Thoracic aorta (tissue), 2 donors: ENCODE measurements at places on chromosomes 7 and 10. TPM values are rescaled to one million over a fixed set of nuclear protein-coding genes. Genes with fewer than 3 reads are reported as not detected.
A peak's percentile ranks its signal among the peaks of the same experiment; 100 is the strongest.

DNA sequence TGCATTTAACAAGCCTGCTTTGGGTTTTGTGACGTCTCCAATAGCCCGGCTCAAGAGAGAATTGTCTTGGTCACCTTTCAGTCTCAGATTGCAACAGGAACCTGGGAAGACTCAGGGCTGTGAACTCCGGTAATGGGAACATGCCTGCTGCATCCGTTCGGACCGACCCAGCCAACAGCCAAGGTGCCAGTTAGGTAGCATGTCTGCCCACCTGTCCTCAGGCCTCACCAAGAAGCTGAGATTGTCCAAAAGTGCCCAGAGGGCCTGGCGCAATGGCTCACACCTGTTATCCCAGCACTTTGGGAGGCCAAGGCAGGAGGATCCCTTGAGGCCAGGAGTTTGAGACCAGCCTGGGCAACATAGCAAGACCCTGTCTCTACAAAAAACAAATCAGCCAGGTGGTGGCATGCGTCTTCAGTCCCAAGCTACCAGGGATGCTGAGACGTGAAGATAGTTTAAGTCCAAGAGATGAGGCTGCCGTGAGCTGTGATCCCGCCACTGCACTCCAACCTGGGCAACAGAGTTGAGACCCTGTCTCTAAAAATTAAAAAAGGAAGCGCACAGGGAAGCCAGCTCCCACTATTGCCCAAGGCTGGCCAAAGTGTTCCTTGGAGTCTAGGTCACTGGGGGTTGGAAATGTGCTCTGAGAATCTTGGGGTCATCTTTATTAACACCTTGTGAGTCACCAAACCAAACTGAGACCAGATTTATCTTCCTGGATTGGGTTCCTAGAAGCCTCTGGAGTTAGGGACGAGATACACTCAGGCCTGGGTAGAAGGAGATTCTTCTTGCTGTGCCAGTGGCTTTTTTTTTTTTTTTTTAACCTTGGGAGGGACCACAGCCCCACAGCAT is 26.9 kb downstream of the BAG3 start:
- H3K4me3 ChIP-seq = no peak overlapping the region
- no peak for DNase-seq
- H3K27ac ChIP-seq = peak overlapping the region; percentile 90
- peaks cover 34% of the 10 kb centered on the region for H3K36me3 ChIP-seq
- no peaks in the 10 kb centered on the region for H3K27me3 ChIP-seq
- peaks cover 47% of the 10 kb centered on the region for H3K4me1 ChIP-seq

DNA sequence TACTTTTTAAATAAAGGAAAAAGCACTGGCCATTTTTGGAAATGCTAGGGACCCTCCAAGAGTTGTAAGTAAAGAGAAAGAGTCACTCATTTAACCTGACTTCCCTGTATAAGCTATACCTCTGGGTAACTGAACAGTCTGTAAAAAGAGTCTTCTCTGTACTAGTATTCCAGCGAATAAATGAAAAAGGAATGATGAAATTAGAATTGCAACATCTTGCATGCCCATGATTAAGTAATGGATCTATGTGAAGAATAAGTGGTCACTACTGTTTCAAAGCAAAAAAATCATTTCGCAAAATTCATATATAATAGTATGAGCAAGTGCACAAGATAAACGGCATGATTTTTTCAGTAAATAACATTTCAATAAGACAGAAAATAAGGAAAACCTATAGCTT is 116.8 kb downstream of the ZFAND4 start:
- DNase-seq = no peak
- H3K36me3 ChIP-seq = no peaks in the 10 kb centered on the region
- H3K4me1 ChIP-seq = peaks cover 5% of the 10 kb centered on the region
- H3K27me3 ChIP-seq = no peaks in the 10 kb centered on the region

Gene FBXL13
- 0.95 TPM for total RNA-seq

Gene UTF1
- not detected for total RNA-seq

Gene SCART1
- total RNA-seq = 12.1 TPM
